ENCODE measurements at places on chromosomes 2 and 18. TPM values are rescaled to one million over a fixed set of nuclear protein-coding genes. Genes with fewer than 3 reads are reported as not detected.

Gene SPP2
- not detected for total RNA-seq

Gene GAREM2
- total RNA-seq: 2.5 TPM

Gene RNF125
- total RNA-seq: 5.2 TPM

Gene SERTAD2
- total RNA-seq: 18.1 TPM

Gene MYO5B
- total RNA-seq: 2.0 TPM

Gene C1GALT1C1L
- total RNA-seq: 0.83 TPM

Gene RBM45
- 13.7 TPM for total RNA-seq

GRCh38 chr2:132725748-132726147, 55.7 kb upstream of the LYPD1 start:
- DNase-seq: peak; percentile 68

DNA sequence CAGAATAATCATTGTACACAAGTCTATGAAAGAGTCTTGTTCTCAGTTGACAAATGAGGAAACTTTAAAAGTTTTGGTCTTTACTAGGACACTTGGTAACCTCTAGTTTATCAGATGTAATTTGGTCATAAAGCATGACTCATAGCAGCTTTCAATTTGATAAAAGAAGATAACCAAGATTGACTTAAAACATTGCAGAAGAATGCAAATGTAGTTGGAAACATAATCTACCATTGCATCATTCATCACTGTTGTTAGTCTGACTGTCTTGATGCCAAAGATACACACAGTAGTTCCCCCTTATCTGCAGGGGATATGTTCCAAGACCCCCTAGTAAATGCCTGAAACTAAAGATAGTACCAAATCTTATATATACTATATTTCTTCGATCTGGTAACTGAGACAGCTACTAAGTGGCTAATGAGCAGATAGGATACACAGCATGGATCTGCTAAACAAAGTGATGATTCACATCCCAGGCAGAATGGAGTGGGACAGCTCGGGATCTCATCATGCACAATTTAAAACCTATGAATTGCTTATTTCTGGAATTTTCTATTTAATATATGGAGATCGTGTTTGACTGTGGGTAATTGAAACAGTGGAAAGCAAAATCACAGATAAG, 131.4 kb upstream of the CCDC68 start:
- DNase-seq: no peak

DNA sequence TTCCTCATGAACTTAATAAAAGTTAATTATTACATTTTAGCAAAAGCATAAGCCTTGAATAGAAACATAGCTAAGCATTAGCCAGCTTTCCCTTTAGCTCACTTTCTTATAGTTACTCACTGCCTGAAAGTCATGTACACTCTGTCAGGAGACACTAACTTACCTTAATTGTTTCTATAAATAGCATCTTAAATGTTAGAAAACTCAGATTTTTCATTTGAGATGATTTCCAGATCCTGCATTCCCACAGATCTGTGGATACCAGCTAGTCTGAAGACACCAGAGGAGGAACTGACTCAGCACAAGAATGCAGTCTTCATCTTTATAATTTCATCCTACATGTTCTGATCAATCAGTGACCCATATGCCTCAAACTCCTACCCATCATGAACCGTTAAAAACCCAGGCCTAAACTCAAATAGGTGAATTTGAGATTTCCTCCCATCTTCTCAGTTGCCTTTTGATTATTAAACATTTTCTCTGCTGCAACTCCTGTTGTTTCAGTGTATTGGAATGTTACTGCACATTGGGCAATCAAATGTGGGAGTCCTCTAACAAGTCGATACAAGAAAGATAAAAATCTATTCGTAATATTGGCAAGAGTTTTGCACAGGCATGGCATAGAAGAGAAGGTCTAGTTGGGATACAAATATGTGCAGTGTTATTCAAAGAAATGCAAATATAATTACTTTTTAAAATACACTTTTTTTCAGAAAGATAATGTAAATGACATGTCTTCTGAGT, 857.4 kb upstream of the CDH2 start:
- DNase-seq: no peak

DNA sequence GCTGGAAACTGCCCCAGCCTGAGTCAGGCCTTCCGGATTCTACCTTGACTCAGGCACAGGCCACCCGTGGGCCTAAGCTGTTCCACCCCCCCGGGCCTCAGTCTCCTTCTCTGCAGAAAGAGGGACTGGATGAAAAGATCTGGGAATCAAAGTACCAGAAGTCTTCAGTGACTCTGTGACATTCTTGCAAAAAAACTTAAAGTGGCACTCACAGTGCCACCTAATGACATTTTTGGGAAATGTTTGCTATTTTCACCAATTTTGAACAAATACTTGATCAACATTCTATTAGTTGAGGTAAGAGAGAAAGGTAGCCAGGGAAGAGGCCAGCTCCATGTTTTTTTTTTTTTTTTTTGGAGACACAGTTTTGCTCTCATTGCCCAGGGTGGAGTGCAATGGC, 48.3 kb upstream of the ACAA2 start:
- DNase-seq: no peak

GRCh38 chr2:66494708-66495107, 59.8 kb downstream of the MEIS1 start:
- no peak for DNase-seq

GRCh38 chr2:179238027-179238426, 26.6 kb downstream of the SESTD1 start:
- DNase-seq: no peak

- no peak for DNase-seq
Measured at GRCh38 chr2:122816803-122817202, 1061.4 kb downstream of the TSN start.

DNA sequence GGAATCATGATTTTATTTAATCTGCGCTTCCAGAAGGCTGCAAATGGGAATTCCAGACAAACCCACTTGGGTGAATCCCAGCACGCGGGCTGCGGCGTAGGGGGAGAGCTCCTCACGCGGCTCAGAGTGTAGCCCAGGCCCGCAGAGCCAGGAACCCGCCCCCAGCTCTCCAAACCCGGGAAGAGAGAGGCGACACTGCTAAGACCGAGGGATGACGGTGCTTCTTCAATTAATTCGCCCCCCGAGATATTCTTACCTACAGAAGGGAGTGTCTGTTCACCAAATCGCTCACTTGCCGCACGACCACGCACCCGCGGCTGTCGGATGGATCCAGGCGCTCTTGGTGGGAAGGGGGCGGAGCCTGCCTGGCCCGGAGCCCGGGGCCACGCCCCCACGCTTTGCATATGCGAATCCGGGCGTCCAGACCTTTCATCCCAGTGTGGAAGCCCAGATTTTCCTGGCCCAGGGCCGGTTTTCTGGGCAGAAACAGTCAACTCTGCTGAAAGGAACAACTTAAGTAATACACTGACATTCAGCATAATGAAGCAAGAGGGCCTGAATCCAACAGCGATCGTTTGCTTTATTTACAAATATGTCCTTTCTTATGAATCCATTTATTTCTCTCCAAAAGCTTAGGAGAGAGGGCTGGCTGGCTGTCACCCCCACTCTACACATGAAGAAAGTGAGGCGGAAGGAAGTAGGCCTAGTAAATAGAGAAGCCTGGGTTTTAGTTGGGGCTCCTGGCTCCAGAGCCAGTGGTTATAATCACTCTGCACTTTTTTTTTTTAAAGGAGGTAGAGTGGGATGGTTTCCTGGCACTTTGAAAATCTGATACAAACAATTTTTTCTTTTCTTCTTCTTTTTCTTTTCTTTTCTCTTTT, at the start of gene SLC19A3:
Gene SLC19A3 (minus strand): TSS at position 342 of the 881 bp plus-strand sequence. CDS start 15,710 bp downstream, outside the sequence.
- peak; percentile 93 for DNase-seq

- no peak for DNase-seq
Measured at GRCh38 chr2:11697103-11697871, 27.3 kb upstream of the NTSR2 start.

GRCh38 chr2:204655101-204655500, 109.8 kb downstream of the PARD3B start:
- no peak for DNase-seq

GRCh38 chr2:152089238-152089637, 9.6 kb downstream of the CACNB4 start:
- no peak for DNase-seq

GRCh38 chr2:219638217-219638947, 11.0 kb downstream of the SLC4A3 start:
- DNase-seq: no peak

- no peak for DNase-seq
Measured at GRCh38 chr18:48934723-48935432, 15.9 kb downstream of the SMAD7 start.

GRCh38 chr18:74946646-74947375, 262.1 kb downstream of the PTGR3 start:
- DNase-seq: no peak

GRCh38 chr2:232529806-232530547, 4.0 kb downstream of the CHRND start:
- DNase-seq: no peak

DNA sequence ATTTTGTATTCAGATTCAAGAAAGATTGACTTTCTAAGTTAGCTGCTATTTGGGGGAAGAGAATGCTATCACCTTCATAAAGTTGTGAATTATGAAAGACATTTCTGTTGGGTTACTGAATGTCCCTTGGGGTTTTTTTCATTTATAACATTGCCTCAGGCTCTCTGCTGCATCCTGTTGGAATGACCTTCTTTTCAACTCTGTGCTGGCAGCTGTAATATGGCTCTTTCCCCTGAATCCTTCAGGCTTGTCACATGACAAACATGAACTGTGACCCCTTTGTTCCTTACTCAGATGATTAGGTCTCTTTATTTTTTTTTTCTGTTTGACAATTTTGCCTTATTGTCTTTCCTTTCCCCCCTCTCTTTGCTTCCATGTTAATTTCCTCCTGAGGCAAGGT, 159.8 kb downstream of the TAF4B start:
- no peak for DNase-seq

DNA sequence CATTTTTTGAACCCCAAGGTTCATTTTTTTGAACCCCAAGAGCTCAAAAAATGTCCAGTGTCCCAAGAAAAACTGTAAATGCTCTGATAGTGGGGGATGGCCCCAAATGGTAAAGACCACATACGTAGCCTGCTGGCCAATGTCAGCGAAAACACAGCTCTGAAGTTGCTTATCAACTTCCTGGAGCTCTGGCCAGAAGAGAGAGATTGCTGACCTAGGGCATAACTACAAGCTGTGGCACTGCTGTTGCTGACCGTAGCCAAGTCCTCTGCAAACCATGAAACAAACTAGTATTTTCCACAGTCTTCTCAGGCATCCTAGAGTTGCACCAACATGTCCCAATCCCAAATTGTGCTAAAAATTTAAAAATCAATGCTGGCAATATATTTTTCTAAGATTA, 50.9 kb downstream of the REEP1 start:
- DNase-seq: no peak

- no peak for DNase-seq
Measured at GRCh38 chr2:132975193-132976105, 305.4 kb upstream of the LYPD1 start.

GRCh38 chr2:5794012-5794411, 101.8 kb downstream of the SOX11 start:
- DNase-seq: no peak

DNA sequence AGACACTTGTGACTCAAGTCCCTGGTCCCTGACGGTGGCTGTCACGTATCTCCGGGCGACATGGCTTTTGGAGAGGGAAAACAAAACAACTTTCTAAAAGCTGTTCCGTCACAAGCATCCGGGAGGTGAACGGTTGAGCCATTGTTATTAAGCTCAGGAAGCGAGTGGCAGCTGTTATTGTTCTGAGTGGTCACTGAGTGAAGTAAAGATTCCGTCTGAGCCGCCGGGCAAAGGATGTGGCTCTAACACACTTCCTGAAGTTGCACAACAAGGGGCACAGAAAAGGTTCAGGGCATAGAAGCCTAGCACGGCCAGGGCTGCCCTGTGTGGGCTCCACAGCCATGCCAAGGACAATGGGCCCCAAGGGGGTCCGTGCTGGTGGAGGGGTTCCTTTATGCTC, 24.3 kb downstream of the INPP5D start:
- no peak for DNase-seq

- no peak for DNase-seq
Measured at GRCh38 chr2:71282493-71282892, 49.1 kb upstream of the ZNF638 start.

DNA sequence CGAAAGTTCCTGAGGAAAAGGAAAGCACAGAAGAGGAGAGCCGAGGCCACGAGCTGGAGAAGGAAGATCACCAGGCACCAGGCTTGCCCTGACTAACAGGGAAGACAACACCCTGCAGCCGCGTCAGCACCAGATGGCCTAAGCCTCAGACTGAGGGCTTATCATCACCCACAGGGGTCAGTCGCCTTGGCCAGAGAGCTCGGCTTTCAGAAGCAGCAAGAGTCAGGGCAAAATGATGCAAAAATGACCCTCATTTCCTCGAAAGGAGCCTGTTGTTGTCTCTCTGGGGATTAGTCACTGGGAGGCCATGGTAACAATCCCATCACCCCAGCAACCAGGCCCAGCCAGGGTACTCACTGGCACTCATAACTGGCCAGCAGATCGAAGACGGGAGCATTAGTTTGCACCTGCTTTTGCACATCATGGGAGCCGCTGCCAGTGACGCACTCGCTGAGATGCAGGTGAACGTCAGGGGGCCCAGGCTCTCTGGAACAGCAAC, 42.7 kb upstream of the ZFP36L2 start:
- peak; percentile 97 for DNase-seq

DNA sequence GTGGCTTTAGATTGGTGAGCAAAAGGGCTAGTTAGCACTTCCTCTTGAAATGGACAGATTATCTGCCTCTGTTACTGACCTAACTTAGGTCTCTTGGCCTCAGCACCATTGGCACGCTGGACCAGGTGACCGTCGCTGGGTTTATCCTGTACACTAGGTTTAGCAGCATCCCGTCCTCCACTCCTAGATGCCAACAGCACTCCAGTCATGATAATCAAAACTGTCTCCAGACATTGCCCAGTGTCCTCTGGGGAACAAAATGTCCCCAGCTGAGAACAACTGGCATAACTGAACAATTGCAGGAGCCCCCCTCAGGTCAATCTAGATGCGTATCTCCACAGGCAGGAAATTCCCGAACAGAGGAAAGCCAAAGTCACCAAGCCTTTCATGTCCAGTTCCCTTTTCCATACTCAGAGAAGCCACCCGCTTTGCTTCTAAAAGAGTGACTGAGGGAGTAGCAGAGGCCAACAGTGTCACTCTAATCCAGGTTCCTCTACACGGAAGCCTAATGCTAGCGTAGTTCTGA, 27.3 kb downstream of the E2F6 start:
- DNase-seq: no peak

DNA sequence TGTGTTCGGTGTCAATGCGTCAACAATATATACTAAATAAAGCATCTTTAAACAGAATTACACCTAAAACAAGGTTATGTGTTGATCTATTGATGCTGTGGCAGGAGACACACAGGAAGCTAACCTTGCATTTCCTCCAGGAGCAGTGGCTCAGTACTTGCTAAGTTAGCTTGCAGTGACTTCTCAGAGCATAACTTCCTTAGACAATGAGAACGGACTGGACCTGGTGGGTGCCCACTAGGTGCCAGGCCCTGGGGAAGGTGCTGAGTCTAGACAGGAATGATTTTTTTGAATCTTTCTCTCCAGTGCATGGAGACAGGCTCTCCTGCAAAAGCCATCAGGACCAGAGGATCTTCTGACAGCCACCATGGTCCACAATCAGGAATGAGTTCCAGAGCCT, 73.8 kb upstream of the MGAT4A start:
- DNase-seq: peak; percentile 50

DNA sequence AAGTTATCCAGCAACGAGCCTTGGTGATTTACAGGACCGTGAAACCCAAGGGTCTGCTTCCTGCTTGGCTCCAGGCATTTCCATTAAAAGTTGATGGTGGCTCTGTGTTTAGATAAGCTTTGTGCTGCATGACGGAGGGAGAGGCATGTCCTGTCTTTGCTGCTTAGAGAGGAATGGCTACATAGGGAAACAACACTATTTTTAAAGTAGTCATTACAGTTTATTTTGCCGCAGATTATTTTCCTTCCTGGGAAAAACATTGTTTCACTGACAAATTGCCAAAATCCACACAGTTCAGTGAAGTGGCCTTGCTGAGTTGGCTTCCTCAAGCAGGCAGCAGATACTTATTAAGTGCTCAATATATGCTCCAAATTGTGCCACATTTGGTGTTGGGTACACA, 98.5 kb downstream of the THSD7B start:
- no peak for DNase-seq
